ENCODE measurements at places on chromosomes 6 and 20. TPM values are rescaled to one million over a fixed set of nuclear protein-coding genes. Genes with fewer than 3 reads are reported as not detected.

DNA sequence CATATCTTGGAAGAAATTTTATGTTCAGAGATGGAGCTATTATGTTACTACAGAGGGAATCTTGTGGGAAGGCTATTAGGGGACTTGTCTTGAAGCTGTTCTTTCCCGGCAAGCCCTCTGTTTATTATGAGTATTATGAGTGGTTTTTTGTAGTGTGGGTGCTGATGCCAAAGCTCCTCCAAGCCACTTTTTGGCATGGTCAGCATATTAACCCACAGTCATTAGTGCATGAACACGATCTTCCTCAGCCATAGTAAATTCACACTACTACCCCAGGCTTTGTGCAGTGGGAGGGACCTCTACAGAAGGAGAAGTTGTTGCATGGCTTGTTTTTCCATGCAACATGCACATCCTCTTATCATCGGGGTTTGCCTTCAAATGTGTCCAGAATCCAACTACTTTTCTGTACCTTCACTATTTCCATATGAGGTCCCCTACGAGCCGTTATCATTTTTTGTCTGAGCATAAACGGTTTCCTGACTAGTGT, 6.5 kb upstream of the BMP6 start:
- no peak for DNase-seq

GRCh38 chr6:9401960-9402359, 966.6 kb upstream of the SLC35B3 start:
- DNase-seq = no peak

DNA sequence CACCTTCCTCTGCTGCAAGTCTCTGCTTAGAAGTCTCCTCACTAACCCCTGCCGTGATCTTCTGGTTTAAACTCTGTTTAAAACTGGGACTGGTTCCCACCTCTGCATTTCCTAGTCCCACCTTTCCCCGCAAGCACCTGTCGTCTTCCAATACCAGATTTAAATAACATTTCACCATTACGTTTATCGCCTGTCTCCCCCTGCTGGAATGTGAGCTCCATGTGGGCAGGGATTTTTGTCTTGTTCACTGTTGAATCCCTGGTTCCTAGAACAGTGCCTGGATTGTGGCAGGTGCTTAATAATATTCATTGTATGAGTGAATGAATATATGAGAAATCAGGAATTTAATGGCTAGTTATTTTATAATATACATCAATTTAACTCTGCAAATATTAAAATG, 2.7 kb downstream of the GUCA1A start:
- no peak for DNase-seq

- no peak for DNase-seq
Observed at GRCh38 chr20:12201289-12201991, 283.7 kb downstream of the BTBD3 start.

DNA sequence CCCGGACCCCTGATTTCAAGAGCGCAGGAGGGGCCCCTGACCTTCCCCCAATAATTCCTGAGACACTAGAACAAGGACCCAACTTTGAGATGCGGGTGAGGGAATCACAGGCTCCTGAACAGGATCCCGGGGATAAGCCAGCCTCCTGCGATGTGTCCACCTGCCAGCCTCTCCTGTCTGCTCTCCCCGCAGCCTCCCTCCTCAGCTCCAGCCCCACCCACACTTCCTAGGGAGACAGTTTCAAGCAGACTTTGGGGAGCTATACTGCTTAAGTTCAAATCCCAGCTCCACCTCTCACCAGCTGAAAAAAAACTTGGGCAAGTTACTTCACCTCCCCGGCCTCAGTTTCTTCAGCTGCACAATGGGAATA, 50.8 kb downstream of the GRM4 start:
- no peak for DNase-seq

GRCh38 chr6:158008864-158009113, 27.1 kb downstream of the SYNJ2 start:
- no peak for DNase-seq

The DLL1 gene
- 1.4 TPM for polyA plus RNA-seq

The DACT2 gene
- polyA plus RNA-seq = not detected

- no peak for DNase-seq
Observed at GRCh38 chr6:49543087-49543858, 7.2 kb upstream of the C6orf141 start.

DNA sequence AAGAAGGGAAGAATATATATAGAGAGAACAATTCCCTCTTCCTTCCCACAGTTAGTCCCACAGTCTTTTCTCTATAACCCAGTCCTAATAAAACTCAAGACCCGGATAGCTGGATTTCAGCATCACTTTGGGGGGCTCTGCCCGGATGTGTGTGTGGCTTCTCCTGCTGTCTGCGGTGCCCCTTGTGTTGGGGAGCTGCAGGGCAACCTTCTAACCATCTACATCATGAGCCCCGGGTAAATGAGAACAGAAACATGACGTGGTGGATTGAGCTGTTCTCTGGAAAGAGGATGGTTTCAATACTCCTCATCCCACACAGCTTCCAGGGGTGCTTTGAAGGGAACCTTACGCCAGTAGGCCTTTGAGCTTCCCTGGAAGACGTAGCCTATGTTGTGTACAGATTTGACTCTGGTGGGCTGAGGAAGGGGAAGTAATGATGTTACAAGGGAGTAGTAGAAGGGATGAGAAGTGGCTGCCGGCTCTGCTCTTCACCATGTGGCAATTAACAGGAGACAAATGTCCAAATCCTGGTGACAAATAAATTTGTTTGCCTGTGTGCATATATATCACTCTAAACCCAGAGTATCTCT, 13.5 kb upstream of the PRDM1 start:
- DNase-seq = no peak

Data from endothelial cell of umbilical vein (primary cell).